ENCODE measurements at places on chromosomes 11 and 22. TPM values are rescaled to one million over a fixed set of nuclear protein-coding genes. Genes with fewer than 3 reads are reported as not detected.

DNA sequence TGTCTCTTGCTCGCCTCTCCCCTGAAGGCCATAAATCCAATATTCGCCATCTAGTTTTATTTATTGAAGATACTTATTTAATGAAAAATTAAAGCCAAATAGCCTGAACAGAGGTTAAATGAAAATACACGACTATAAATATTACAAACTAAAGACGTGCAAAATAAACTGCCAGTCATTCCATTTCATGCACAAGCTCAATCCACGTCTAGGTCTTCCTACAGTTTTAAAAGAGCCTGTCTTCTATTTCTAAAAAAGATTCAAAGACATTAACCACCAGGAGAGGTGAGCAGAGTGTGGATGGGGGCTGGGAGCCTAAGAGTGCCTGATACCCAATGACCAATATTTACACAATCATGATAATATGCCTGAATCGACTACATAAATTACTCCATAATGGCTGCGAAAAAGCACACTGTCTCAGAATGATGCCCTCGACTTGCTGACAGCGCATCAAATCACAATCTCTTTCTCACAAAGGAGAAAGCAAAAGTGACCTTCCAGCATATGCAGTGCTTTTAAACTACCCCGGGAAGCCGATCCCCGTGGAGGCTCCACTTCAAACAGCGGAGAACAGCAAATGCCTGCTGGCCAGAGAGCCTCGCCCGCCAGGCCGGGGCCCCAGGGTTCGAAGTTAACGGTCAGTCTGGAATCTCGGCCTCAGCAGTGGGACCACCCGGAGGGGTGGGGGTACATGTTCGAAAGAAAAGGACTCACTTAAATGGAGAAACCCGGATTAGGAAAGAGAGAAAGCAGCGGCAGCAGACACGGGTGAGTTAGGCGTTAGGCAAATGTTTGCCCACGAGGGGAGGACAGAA is 1.7 kb downstream of the FCHSD2 start:
- peak; percentile 52 for DNase-seq

DNA sequence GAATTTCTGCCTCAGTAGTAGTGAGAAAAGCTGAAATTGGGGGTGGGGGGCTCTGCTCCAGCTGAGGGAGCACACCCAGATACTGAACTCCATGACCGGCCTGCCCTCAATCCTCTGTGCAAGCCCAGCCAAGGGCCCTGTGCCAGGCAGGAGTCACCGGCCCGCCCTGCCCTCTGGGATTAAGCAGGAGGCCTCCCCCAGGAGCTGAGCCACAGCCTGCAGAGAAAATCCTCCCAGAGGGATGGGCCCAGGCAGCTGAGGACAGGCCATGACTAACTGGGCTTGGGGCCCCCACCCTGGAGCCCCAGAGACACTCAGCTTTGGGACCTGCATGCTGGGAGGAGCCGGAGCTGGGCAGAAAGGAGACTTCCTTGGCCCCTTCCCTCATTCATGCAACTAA is 48.8 kb downstream of the MN1 start:
- peak; percentile 29 for DNase-seq

- DNase-seq: no peak
Measured at GRCh38 chr11:85694385-85694980, 8.5 kb upstream of the CCDC89 start.

GRCh38 chr11:102293873-102294601 is 23.2 kb upstream of the BIRC3 start:
- DNase-seq: peak; percentile 79

GRCh38 chr11:99718291-99718690 is 697.5 kb downstream of the CNTN5 start:
- no peak for DNase-seq

- DNase-seq: no peak
Measured at GRCh38 chr11:78099666-78100065, 20.0 kb upstream of the NDUFC2 start.

DNA sequence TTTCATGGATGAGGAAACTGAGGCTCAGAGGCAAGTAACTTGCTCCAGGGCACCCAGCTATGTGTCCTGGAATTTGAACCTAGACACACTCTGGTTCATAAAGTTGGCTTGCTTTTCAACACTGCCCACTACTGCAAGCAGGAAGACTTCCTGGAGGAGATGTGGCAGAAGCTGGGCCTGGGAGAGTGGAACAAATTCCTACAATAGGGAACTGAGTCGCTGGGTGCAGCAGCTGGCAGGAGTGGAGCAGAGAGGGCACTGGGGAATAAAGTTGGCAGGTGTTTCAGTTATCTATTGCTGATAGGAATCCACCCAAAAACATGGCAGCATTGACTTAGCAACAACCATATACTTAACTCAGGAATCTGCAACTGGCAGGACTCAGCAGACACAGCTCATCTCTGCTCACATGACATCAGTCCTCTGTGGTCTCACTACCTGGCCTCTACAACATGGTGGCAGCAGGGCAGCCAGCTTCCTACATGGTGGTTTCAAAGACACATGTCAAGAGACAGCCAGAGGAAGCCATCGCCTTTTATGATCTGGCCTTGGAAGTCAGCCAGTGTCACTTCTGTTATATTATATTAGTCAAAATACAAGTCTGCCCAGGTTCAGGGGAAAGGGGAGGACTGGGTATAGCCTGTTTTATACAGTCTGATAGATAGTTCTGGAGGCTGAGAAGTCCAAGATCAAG is 10.6 kb upstream of the CARD10 start:
- no peak for DNase-seq

- peak; percentile 12 for DNase-seq
Measured at GRCh38 chr11:121210445-121211080, 82.0 kb upstream of the SC5D start.

DNA sequence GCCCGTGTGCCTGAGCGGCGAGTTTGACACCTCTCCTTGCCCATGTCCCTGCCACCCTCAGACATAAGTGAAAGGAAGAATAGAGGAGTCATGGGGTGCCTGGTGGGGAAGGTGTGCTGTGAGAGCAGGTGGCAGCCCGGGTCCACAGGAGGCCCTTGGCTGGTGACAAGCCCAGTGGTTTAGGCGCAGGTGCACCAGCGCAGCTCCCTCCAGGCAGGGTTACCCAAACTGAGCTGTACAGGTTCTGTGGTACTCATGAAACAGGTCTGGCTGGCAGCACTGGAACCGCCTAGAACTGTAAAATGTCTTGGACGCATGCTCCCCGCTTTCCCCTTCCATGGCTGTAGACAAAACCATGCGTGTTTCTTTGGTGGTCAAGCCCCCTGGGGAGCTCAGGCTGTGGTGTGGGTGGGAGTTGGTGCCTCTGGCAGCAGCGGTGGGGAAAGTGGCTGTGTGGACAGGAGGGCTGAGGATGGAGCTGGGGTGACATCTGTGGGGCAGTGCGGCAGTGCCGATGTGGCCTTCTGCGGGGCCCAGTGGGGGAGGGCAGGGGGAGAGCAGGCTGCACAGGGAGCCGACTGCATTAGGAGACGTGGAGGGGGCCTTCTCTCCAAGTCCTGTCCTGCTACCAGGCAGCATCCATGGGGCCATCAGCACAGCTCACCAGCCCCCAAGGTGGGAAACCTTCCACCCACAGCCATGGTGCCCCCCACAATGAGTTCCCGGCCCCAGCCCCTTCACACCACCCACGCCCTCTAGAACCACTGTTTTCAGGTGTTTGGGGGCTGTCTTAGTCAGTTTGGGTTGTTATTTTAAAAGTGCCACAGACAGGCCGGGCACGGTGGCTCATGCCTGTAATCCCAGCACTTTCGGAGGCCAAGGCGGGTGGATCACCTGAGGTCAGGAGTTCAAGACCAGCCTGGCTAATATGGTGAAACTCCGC is 5.6 kb upstream of the GTSE1 start:
- no peak for DNase-seq

DNA sequence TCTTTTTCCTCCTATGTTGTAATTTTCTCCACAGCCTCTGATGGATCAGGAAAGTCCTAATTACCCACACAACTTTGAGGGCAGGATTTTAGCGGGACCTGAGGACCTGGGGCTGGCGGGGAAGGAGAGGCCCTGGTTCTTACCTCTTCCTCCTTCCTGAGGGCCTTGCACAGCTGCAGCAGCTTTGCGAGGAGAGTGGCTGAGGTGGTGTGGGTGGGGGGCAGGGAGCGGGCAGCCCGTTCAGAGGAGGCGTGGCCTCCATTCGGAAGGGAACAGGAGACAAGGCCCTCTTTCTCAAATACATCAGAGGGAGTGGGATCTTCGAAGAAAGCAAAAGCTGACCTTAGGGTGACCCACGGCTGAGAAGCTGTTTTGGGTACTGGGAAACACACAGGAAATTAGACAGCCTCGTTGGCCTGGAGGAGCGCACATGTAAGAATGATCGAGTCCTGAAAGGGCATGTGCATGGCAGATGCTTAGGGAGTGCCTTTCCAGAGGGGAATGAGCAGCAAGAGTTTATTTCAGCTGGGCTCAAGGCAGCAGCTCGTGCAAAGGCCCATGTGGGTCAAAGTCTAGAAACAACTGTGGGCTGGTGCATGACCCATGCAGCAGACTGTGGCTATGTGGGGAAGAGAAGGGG is 76.6 kb upstream of the NARS2 start:
- no peak for DNase-seq

- no peak for DNase-seq
Measured at GRCh38 chr11:109426442-109427240, 4.7 kb downstream of the C11orf87 start.

DNA sequence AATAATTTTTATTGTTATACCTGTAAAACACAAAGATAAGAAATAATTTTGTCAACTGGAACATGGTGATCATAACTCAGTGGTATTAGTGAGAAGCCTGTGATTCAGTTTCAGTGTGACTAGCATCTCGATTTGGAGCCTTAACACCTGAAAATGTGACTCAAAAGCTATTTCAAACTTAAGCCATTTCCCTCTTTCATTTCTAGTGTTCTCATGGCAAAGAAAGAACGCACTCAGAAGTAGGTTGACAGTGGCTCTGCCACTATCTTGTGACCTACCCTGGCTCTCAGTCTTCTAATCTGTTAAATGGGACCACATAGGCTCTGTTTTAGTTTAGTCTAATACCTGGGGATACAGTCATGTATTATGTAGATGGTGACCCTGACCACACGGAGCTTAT is 62.7 kb downstream of the ISX start:
- no peak for DNase-seq

DNA sequence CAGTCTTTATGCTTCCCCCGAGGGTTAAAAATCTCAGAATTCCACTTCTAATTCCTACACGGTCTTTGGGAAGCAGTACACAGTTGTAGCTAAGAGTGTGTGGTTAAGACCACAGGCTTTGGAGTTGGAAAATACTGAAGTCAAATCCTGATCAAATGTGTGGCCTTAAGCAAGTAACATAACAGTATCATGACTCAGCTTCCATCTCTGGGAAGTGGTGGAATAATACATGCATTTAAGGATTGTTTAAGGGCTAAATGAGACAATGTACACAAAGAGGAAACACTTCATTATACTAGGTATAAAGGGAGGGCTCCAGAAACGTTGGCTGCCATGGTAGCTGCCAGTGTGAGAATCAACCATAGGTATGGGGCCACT is 71.5 kb downstream of the FAT3 start:
- no peak for DNase-seq

- DNase-seq: peak; percentile 87
Measured at GRCh38 chr11:70203751-70204465, 812 bp downstream of the FADD start.

DNA sequence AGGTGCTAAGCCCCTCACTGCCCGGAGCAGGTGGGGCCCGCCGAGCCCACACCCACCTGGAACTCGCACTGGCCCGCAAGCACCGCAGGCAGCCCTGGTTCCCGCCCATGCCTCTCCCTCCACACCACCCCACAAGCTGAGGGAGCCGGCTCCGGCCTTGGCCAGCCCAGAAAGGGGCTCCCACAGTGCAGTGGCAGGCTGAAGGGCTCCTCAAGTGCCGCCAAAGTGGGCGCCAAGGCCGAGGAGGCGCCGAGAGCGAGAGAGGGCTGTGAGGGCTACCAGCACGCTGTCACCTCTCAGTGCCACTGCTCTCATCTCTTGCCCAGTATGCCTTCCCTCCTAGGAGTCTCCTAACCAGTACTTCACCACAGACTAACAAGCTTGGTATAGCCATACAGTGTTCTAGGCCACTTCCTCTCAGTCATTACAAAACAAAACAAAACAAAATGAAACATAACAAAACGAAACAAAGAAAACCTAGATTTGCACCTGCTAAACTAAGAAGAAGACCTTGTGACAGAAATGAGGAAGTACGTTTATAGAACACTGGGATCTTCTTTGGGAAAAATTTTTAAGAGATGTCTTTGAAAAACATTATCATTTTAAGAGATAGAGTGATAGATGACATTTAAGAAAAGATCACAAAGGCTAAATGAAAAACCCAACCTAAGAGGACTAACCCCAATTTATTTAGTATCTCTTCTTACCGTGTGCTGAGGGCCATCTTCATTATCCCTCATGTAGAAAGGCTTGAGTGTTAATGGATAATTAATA is 47.7 kb upstream of the GAB2 start:
- peak; percentile 16 for DNase-seq

- no peak for DNase-seq
Measured at GRCh38 chr11:120917559-120918239, 106.2 kb upstream of the TBCEL start.

DNA sequence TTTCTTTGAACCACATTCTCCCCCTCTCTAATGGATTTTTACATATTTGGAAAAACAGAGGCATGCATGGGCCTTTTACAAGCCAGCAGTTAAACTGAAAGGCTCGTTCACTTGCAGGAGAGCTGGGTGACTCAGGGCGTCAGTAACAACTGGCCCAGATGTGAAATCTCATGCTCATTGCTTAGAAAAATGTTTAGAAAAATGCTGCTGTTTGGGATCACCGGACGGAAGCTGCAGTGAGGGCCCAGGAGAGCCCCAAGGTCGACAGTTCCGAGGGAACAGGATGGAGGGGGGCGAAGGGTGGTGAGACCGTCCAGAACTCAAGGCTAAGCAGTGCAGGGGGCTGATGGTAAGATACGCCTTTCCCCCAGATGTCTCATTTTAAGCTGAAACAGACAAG is 41.7 kb upstream of the SMTN start:
- DNase-seq: peak; percentile 90

DNA sequence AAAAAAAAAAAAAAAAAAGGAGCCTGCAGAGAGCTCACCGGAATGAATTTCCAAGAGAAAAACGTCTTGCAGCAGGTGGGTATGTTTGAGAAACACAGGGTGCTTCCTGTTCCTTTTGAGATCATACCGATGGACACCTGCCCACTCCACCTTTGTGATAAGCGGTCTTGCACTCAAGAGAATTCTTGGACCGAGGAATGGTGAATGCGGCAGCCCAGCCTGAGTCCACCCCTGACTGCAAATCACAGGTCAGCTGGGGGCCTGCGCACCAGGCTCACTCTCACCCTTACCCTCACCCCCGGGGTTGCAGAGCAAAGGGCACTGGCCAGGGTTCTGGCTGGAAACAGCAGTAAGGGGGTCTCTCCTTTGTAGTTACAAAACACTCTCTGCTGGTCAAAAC is 16.8 kb upstream of the TEF start:
- peak; percentile 71 for DNase-seq

- DNase-seq: no peak
Measured at GRCh38 chr11:9263840-9264315, 1.3 kb downstream of the DENND5A start.

Gene TTC28
- total RNA-seq: 29.9 TPM

Gene ISX
- total RNA-seq: not detected

Gene CARD16
- not detected for total RNA-seq

Gene MOGAT2
- total RNA-seq: 11.4 TPM

Gene MS4A15
- not detected for total RNA-seq

Gene OOSP4B
- not detected for total RNA-seq

Gene GAS2
- total RNA-seq: 16.3 TPM

Gene ZDHHC5
- 21.0 TPM for total RNA-seq

Gene MIOX
- not detected for total RNA-seq

Gene MEI1
- not detected for total RNA-seq

Gene OR4P4
- total RNA-seq: not detected

Gene OR8D4
- not detected for total RNA-seq

Gene OR4A16
- not detected for total RNA-seq

Gene OLFML1
- not detected for total RNA-seq

Gene PHF21B
- total RNA-seq: not detected

Gene C11orf54
- 25.2 TPM for total RNA-seq
